CD4-positive, alpha-beta T cell treated with Interleukin-12 subunit alpha and Interleukin-12 subunit beta, for 1 hour (primary cell): ENCODE measurements at places on chromosomes 6 and 20.

DNA sequence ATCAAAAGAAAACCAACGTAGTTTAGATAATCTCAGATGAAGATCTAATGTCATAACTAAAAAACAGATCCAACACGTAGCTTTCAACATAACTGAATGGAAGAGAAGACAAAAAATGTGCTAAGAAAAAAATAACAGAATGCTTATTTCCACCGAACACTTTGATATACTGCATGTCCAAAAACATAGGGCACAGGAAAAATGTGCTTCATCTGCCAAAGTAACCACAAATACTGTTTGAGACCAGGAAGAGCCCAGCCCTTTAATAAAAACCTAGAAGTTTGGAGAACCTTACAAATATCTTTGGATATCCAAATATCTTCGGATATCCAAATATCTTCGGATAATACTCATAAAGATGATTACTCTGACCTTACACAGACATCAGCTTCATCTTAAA is 19.8 kb downstream of the LAMA4 start:
- DNase-seq: no peak

GRCh38 chr6:152905551-152906299 is 77.1 kb downstream of the FBXO5 start:
- peak; percentile 1 for DNase-seq

- no peak for DNase-seq
Measured at GRCh38 chr20:12435268-12435667, 517.6 kb downstream of the BTBD3 start.

- no peak for DNase-seq
Measured at GRCh38 chr20:51802170-51802751, at the start of gene SALL4. TSS of gene SALL4 (minus strand) at chr20:51802521. CDS start at chr20:51802408, 113 bp downstream.

GRCh38 chr6:11989386-11989785 is 22.7 kb upstream of the HIVEP1 start:
- DNase-seq: no peak

DNA sequence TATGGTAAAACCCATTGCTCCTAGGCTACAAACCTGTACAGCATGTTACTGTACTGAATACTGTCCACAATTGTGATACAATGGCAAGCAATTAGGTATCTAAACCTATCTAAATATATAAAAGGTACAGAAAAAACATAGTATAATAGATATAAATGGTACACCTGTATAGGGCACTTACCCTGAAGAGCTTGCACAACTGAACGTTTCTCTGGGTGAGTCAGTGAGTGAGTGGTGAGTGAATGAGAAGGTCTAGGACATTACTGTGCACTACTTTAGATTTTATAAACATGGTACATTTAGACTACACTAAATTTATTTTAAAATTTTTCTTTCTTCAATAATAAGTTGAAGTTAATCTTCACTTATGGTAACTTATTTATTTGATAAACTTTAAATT is 119.9 kb upstream of the CEP85L start:
- DNase-seq: no peak

GRCh38 chr20:24833592-24833991 is 115.5 kb upstream of the CST7 start:
- DNase-seq: no peak

GRCh38 chr20:58389324-58389967 is 417 bp downstream of the VAPB start:
- DNase-seq: no peak

- DNase-seq: no peak
Measured at GRCh38 chr6:110965629-110966229, 7.2 kb downstream of the GTF3C6 start.

DNA sequence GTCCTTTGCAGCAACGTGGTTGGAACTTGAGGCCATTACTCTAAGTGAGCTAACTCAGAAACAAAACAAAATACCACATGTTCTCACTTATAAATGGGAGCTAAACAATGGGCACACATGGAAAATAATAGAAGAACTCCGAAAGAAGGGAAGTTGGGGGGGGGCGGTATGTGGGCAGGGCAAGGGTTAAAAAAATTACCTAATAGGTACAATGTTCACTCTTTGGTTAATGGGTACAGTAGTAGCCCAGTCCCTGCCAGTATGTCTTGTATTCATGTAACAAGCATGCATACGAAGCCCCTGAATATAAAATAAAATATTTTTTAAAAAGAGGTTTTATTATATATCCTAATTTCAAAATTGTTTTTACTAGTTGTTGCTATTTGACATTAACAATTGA is 15.3 kb upstream of the FHL5 start:
- no peak for DNase-seq

GRCh38 chr6:48919555-48919954 is 543.5 kb downstream of the MMUT start:
- DNase-seq: no peak

DNA sequence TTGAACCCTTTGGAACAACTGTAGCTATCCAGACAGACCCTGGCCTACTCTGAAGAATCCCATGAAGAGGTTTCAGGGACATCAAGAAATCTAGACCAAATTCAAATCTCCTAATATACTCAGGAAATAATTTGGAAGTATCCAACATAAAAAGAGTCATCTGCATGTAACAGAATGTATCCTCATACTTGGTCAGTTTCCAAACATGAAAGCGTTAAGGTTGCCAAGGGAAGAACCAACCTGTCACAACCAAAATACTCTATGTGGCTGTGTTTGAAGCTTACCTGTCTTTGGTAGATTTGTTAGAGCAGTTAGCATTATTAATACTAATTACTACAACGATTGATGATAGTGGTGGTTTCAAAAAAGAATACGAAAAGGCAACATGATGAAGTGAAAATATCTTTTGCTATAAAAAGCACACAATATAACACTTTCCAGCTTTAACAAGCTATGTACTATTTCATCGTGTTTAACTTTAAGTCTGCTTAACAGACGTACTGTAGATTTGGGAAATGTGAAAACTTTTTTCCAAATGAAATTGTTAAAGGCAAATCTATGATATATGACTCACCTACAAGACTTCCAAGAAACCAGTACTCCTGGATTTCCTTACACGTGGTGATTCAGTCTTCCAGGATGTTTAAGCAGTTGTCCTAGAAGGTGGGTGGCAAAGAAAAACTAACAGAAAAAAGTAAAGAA is 46.6 kb upstream of the ENPP1 start:
- no peak for DNase-seq

DNA sequence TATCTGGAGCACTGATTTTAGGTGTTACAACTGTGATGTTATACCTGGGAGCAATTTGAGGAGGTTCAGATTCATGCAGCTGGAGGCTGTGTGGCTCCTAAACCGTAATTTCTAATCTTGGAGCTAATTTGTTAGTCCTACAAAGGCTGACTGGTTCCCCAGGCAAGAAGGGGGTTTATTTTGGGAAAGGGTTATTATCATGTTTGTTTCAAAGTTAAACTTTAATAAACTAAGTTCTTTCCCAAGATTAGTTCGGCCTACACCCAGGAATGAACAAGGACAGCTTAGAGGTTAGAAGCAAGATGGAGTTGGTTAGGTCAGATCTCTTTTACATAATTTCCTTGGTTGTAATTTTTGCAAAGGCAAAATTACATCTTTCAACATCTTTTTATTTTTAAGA is 135.8 kb downstream of the MYO6 start:
- DNase-seq: no peak

GRCh38 chr6:62043084-62043483 is 242.9 kb downstream of the KHDRBS2 start:
- no peak for DNase-seq

GRCh38 chr6:115935361-115935760 is 125.3 kb downstream of the FRK start:
- no peak for DNase-seq

DNA sequence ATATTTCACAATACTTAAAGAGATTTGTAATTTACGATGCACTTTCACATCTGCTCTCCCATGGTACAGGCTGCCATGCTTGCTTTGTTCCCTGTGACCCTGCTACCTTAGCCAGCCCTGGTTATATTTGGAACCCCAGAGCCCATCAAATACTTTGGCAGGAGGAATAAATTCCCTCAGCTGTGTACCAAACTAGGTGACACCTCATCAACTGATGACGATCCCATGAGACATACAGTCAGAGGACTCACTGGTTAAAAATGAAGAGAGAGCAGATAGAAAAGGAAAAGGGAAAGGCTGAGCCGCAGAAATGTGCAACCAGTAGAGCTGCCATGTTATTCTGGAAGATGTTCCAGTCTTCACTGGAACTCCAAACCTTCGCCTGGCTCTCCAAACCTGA is 120.0 kb downstream of the SIM1 start:
- no peak for DNase-seq

GRCh38 chr6:77482981-77483380 is 19.7 kb upstream of the HTR1B start:
- no peak for DNase-seq

DNA sequence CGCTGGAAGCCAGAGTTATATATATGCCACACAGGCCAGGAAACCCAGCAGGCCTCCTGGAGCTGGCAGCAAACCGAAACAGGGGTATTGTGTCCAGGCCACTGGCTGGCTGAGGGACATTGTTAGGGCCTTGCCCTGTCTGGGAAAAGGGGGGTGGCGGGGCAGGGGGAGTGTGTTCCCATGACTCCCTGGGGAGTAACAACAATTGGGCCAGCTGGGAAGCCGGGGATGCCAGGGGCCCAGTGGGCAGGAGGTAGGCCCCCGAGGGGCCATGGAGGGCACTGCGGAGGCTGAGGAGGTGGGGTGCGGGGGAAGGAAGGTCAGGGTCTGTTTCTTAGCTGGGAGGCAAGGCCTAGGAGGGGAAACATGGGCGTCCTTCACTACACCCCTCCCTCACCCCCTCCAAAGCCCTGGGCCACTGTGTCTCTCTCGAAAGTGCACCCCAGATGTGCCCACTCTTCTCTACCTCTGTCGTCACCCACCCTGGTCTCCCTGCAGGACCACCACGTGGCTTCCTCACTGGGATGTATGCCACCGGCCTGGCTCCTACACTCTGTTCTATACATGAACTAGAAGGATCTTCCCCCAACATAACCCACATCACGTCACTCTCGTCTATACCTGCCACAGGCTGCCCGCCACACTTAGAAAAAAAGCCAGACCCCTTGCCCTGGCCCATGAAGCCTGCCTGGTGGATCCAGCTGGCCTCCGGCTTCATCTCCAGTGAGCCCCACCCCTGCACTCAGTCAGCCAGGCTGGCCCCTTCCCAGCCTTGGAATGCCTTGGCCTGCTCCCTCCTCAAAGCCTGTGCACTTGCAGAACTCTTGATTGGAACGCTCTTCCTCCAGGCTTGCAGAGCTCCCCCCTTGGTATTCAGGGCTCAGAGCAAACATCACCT is 7.8 kb upstream of the E2F1 start:
- no peak for DNase-seq

DNA sequence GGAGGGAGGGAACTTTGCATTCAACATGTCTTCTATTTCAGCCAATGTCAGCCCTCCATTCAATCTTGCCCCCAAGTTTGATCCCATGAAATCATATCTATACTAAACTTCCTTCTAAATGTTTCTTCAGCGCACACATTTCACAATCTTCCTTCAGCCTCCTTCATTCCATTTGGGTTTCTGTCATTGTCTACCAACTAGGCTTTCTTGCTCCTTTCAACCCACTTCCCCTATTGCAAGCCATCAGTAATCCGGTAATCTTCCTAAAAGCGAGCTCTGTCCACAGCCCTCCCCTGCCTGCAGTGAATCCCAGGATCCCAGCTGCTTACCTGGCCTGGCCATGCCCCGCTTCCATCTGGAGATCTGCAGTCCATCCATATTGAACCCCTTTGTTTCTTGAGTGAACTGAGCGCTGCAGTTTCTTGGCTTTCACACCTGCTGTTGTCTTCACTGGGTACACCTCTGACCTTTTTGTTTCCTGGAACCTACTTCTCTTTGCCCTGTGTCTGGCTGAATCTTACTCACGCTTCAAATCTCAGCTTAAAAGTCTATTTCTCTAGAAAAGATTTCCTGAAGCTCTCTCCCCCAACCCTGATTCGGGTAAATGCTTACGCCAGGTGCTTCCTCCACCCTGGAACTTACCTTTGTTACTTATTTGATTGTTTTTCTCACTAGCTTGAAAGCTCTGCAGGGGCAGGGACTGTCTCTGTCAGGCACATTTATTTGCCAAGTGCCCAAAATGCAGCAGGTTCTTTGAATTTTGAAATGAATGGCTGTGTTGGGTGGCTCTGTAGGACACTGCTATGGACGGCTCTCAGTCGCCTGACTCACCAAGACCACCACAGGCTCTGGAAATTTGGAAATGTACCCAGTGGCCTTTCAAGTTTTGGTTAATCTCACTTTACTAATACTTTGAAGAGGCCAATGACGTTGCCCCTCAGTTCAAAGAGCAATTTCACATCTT is 50.3 kb downstream of the ADTRP start:
- DNase-seq: no peak

GRCh38 chr6:13985663-13986325 is 61.0 kb downstream of the RNF182 start:
- DNase-seq: no peak

DNA sequence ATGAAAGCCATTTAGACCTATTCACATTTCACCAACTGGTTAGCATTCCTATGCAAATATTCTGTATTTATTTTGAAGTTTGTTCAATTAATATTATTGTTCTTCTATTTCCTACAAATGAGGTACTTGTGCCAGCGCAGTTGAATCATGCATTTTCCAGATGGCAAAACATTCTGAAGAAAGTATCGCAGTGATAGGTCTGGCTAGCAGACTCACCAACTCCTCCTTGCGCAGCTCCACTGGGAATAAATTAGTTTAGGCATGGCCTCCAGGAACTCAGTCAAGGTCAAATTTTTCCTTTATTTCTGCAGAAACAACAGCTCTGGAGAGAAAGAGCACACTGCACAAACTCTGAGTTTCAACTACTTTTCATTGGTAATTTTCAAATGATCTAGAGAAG is 437.7 kb downstream of the COL12A1 start:
- DNase-seq: no peak

- DNase-seq: no peak
Measured at GRCh38 chr6:141925001-141925400, 207.7 kb upstream of the GJE1 start.

DNA sequence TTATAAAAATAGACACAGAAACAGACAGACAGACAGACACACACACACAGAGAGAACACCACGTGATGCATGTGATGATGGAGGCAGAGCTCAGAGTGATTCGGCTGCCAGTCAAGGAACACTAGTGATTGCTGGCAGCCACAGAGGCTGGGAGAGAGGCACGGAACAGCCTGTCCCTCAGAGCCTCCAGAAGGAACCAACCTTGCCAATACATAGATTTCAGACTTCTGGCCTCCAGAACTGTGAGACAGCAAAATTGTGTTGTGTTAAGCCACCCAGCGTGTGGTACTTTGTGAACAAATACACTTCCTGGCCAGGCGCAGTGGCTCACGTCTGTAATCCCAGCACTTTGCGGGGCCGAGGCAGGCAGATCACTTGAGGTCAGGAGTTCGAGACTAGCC is 9.5 kb upstream of the PARD6B start:
- DNase-seq: no peak

- DNase-seq: peak; percentile 75
Measured at GRCh38 chr6:138107078-138107751, at the start of gene PERP. TSS of gene PERP (minus strand) at chr6:138107419. CDS start at chr6:138107340, 79 bp downstream.
